ENCODE measurements at places on chromosomes 6 and 20.

DNA sequence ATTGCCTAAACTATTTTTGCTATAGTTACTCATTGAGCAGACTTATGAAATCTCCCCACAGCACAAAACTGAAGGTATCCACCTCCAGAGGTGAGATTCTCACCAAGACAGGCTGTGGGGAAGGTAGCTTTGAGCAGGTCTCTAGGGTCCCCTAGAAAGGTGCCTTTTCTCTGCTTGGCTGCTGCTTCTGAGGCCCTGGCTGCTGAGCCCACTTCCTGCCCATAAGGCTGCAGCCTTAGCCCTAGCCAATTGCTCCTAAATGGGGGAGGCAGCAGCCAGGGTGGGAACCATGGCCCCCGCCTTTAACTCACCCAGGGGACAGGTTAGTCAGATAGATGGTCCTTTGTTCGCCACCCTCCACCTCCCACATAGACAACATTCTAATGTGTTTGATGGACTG, 3.6 kb downstream of the NT5E start:
- no peak for DNase-seq

GRCh38 chr20:10531848-10532247, 96.7 kb downstream of the SLX4IP start:
- no peak for DNase-seq

DNA sequence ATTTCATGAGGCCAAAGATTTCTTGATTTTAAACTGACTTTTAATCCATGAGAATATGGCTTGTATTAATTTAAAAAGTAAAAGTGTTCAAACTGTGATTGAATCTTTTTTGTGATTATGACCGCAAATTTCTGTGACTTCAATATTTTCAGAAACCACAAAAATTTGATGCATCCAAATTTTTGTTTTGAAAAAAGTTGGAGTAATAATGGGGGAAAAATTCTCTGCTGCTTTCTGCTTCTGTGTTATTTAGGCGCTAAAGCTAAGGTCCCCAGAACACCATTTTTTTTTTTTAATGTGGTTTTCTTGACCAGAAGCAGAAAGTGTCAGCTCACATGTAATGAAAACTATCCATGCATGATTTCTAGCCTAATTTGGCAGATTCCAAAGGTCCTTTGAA, 65.3 kb downstream of the GRIK2 start:
- no peak for DNase-seq

DNA sequence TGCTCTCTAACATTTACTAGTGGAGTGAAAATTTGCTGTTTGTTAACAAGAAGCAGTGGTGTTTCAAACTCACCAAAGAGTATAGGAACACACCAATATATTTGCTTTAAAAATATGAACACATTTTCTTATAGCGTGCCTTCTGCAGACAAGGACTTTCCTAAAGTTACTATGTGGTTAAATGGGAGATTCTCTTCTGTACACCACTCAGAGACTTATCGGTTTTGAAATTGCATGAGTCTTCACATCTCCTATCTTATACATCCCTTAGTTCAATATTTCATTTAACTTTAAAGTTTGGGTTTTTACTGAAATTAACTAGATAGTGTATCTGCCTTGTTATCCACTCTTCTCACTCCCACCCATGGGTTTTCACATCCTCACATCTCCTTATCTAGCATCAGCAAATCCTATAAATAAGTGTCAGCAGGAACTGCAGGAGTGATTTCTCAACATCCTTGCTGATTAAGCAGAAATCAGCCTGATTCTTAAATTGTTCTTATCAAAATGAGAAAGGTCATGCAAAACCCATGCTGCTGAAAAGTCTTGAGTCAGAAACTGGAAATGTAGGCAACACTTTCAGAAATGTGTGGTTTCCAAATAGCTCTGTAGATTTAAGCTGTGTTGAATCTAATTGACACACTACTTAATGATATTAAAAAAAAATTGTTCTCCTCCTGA, 1075.6 kb upstream of the GJE1 start:
- no peak for DNase-seq

GRCh38 chr6:151288712-151289398, 49.1 kb downstream of the AKAP12 start:
- DNase-seq = no peak

DNA sequence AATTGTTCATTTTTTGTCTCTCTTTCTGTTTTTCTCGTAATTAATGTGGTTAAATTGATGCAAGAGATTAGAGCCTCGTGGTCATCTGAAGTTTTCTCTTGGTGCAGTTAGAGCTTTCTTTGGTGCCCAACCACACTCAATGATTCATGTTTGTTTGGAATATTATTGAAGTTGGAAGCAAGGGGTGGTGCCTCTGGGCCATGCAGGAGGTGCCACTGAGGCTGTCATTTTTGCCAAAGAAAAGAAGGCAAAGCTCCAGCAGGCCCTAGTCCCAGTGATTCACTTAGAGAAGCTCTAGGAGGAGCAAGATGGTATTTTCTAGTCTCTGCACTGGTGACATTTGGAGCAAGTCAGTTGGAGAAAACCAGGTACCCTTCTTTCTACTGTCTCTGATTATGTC, 144.5 kb upstream of the RALGAPA2 start:
- DNase-seq = no peak

DNA sequence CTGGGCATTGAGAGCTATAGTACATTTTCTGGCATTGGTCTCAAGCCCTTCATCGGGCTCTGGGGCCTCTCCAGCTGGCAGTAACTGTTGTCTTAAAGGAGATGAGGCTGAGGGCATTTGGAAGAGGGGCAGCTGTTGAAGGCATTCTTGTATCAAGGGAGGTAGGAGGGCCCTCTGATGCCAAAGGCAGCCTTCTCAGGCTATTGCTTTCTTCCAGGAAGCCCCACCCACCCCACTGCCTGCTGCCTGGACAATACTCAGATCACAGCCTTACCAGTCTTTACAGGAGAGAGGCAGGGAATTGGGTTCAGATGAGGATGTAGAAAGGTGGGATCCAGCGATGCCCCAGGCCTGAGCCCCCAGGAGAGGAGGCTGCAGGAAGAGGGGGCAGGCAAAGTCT, 46.0 kb downstream of the CPXM1 start:
- no peak for DNase-seq

GRCh38 chr6:48835421-48835958, 627.6 kb downstream of the MMUT start:
- no peak for DNase-seq

- no peak for DNase-seq
These were observed 52.1 kb downstream of the RNASET2 start for GRCh38 chr6:166904101-166904746.

DNA sequence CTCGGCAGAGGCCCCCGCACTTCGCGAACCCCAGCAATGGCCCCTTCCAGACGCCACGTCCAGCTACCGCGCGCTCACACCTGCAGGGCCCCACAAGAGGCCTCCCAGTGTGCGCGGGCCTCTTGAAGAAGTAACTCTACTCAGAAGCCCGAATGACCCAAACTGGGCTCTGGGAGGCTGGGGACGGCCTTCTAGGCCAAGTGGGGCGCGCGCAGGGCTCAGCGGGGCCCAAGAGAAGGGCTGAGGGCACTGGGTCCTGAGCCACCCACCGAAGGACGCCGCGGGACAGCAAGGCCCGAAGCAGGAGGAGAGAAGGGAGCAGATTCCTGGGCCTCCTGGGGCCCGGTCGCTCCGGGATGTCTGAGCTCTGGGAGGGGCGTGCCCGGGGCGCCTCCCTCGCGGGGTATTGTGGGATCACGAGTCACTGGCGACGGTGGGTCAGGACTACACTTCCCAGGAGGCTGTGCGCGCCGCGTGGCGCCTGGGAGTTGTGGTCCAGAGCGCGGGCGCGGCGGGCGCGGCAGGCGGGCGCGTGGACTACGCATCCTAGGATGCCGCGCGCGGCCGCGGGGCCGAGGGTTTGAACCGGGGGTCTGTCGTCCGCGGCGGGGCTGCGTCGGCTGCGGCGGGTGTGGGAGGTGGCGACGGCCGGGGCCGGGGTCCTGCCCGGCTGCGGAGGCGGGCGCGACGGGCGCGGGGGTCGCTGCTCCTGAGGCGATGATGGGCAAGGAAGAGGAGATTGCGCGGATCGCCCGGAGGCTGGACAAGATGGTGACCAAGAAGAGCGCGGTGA, at the start of gene TCEA2:
TSS of gene TCEA2 (plus strand) at position 603 of the 793 bp plus-strand sequence. CDS start at position 718, 115 bp downstream.
- peak; percentile 93 for DNase-seq

DNA sequence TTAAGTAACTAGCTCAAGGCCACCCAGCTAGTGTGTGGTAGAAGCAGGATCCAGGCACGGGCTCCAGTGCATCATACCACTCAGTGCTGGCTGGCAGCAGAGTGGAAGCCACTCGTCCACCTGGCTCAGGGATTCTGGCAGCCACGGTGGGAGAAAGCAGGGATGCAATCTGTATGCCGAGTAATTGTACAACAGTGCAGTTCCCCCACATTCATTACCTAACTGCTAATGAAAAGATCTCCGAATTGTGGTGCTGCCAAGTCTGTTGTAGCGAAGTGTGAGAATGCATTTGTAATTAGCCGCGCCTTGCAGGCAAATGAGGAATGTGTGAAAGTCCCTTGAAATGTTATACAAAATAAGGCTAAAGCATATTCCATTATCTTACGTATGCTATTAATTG, 29.0 kb downstream of the KCNG1 start:
- no peak for DNase-seq

DNA sequence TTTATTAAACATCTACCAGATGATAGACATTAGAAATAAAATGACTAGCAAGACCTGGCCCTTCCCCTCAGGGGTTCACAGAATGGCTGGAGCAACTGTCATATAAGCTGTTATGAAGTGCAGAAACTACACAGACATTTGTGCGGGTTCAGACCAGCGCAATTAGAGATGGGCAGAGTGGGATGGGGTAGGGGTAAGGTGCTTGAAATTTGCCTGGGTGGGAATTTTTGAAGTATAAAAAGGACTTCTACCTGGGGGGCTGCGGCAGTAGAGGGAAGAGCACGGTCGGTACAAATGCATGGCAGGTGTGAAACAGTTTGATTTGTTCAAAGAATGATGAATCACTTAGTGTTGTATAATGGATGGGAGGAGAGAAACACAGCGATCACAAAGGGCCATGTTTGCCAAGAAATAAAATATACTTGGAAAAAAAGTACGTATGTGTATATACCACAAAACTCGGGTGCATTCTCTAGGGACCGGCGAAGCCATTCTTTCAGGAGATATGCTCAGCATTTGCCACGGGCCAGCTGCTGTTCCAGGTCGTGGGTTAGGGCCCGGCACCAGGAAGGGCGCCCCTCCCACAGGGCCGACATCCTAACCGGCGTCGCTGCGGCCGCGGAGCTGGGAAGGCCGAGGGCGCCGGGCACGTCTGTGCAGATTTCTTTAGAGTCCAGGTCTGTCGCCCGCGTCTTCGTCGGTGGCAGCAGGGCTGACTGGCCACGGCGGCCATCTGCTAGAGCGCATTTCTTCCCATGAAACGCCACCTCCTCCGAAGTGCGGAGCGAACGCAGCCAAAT, 809 bp upstream of the NOL7 start:
- DNase-seq = no peak

- DNase-seq = no peak
These were observed 114.2 kb downstream of the SOX4 start for GRCh38 chr6:21707524-21708319.

DNA sequence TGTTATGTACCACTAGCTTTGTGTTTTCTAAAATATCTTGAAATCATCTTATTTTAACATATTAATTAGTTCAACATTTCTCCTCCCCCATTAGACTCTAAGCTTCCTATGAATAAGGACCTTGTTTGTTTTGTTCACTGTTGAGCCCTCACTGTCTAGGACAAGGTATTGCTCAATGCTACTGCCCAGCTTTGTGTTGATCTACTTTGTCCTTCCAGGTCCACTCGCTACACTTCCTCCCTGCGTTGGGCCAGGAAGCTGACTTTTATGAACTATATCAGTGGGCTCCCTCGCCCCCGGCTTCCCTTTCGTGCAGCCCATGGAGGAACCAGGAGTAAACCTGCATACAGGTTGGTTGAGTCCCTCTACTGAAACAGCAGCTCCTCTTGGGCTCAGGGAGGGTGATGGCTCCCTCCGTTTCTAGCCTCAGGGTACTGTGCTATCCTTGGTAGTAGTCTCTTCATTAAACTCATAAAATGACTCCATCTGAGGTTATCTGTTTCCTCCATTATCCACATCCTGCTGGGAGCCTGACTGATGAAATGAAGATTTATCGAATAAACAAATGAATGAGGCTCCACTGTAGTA, 272.5 kb downstream of the CLIC5 start:
- no peak for DNase-seq

GRCh38 chr20:6007094-6007528, 46.7 kb downstream of the LRRN4 start:
- no peak for DNase-seq

GRCh38 chr6:29702519-29703103, 20.6 kb upstream of the HLA-F start:
- peak; percentile 79 for DNase-seq

DNA sequence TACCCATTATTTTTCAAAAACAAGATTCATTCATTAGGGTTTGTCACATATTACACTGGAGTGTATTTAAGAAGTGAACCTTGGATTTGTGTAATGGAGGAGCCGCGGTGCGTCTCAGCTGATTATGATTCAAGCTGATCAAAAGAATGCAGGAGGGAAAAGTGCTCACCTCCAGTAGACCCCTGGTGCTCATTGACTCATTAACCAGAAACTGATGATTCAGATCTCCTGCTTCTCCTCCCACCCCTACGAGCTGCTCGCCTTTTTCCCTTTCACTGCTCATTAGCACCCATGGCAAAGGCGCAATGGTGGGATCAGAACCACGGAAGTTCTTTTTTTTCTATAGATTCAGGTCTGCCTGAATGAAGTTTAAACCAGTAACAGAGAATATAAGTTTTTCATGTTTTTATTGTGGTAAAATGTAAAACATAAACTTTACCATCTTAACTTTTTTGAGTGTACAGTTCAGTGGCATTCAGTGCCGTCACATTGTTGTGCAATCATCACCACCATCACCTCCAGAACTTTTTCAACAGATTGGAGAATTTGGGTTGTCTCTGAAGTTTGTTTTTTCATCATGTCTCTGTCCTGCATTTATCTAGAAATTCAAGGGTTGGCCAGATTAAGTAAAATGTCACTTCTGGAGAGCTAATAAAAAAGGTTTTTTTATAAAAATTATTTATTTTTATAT, 101.6 kb downstream of the LINC00237 start:
- no peak for DNase-seq

DNA sequence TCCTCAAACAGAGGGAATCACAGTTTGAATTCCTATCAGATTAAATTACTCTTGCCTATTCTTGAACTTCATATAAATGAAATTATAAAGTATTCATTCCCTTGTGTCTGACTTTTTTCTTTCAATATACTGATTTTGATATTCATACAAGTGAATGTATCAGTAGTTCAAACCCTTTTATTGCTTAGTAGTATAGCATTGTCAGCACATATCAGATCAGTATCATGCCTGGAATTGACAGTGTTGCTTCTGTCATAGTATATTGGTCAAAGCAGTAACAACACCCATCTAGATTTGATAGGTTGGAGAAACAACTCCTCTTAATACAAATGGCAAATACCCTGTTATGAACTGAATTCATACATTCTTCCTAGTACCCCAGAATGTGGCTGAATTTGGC, 89.1 kb upstream of the SLC35F1 start:
- DNase-seq = no peak
